ENCODE measurements at places on chromosomes 6 and 20.

GRCh38 chr6:82419132-82419581 lies 55.5 kb downstream of the TPBG start:
- DNase-seq, result no peak

- no peak for DNase-seq
Observed at GRCh38 chr6:85580118-85580877, 13.4 kb downstream of the SNX14 start.

DNA sequence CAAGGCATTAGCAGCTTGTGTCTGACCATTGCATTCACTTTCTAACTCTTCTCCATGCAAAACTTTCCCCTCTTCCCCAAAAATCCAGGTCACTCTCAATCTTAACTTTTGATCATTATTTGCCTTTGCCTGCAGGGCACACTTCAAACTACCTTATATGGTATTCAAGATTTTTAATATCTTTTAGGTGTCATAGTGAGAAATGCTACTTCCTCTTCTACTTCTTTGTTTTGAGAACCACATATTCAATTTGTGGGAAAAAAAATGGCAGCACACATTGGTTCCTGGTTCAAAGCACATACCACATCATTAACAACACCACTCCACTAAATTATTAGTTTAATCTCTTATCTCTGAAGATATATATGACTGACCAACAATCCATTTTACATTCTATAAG lies 1267.0 kb upstream of the CITED2 start:
- no peak for DNase-seq

DNA sequence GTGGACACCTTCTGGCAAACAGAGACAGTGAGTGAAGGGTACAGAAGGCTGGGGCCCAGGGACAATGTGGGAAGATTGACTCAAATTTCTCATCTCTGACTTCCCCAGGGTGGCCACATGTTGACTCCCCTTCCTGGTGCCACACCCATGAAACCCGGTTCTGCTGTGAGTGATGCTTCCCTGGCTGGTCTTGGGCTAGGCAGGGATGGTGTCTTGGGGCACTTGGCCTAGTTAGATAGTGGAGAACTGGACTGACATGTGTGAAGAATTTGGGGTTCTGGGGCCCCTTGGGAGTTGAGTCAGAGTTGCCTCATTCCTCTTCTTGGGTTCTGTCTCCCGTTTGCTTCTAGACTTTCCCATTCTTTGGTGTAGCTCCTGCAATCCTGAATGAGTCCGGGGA lies 34.2 kb downstream of the GSS start:
- DNase-seq, result no peak

DNA sequence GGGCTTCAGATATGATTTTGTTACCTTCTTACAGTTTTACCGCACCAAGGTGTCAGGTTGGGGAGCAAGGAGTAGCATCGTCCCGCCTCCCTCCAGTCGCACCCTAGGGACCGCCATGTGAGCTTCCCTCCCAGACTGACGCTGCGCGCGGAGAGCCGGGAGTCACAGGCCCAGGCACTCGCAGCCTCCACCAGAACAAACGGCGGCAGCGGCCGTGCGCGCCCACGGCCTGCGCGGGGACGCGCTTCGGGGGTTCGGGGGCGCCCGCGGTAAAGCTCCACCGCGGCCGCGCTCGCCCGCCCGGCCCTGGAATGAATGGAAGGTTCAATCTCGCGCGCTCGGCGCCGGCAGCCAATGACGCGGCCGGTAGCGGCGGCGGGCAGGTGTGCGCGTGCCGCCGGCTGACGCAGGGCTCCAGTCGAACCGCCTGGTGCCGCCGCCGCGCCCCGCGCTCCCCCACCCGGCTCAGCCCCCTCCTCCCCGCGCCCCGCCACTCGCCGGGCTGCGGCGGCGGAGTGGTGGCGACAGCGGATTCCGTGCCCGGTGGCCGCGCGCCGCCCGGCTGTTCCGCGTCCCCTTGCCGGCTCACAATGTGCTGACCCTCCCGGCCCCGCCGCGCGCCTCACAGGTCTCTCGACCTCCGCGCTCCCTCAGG lies 16.5 kb upstream of the LIN28B start:
- no peak for DNase-seq

DNA sequence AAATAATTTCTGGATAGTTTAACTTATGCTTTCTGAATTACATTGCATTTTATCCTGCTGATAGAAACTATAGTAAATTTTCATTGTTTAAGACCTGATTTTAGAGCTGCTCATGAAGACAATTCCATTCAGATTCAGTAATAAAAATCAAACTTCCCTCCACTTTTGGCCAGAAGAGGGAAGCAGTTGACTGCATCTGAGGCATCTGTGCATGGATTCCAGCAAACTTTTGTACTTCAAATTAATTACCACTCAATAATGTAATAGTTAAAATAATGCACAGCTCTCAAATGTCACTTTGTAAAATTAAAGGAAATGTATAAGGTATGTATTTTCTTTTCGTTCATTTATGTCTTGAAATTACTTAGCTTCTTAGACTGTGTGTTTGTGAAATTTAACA lies 64.2 kb upstream of the SLC35B3 start:
- peak; percentile 32 for DNase-seq

DNA sequence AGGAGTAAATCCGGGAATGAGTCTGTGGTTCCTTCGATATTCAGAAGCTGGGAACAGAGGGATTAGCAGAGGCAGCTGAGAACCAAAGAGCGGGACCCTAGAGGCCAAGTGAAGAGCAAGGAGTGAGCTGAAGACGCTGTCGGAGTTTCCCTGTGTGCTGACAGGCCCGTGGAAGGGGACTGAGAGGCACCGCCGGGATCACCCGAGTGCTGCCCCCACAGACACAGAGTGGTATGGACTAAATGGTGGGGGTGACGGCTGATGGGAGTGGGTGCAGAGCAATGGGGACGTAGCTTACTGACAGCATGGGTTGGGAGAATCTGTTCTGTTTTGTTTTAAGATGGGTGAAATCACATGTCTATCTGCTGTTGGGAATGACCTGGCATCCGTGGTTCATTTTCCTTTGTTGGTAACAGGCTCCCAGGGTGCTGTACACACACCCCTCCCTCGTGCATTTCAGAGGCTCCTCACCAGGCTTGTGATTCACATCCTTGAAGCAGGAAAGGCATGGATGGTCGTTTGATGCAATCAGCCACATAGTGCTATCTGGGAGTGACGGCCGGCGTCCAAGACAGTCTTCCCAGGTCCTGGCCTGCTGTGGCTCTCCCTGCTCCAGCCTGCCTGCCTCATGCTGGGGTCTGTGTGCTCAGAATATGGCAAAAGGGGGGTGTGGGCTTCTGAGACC lies 97.4 kb downstream of the THBS2 start:
- no peak for DNase-seq

DNA sequence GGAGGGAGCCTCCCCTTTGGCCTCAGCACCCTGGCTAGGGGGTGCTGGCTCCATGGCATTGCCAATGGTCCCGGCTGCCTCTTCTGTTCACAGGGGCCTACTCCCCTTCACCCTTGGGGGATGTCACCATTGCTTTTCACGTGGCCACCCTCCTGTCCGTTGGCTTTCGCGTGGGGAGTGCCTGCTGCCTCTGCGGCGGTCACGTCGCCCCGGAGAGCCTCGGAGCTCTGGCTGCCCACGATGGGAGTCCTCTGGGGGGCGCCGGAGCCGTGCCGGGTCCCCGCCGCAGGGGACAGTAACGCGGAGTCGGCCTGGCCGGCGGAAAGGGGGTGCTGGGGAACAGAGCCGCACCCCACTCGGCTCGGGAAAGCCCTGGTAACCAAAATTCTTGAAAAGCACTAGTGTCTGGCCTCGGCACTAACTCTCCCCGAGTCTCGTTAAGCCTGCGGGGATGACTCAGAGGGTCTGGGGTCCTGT lies 661 bp upstream of the HEBP2 start:
- DNase-seq, result peak; percentile 30

GRCh38 chr6:46010270-46010669 lies 5.4 kb downstream of the CLIC5 start:
- DNase-seq, result no peak

DNA sequence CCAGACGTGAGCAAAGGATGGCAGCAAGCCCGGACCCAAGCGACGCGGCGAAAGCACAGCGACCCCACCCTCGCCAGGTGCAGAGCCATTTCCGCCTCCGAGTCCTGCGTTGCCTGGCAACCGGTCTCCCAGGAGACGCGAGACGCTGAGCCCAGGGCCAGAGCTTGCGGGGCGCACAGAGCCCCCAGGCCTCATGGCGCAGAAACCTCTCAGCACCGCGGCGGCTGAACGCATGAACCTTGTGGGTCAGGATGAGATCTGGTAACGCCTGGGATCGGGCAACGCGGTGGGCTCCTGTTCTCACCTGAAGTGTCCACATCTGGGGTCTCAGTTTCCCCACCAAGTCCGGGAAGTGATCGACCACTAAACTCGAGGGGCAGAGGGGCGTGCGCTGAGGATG lies 77.7 kb downstream of the ANKRD60 start:
- no peak for DNase-seq
